Stimulated activated CD8-positive, alpha-beta memory T cell treated with anti-CD3 and anti-CD28 coated beads, Interleukin-2, amount 100 ng/mL, for 1 hour (primary cell): ENCODE measurements at places on chromosomes 3 and 15.

- DNase-seq = no peak
Observed at GRCh38 chr15:96199111-96199510, 131.4 kb upstream of the NR2F2 start.

GRCh38 chr3:152491922-152492321, 223.2 kb downstream of the MBNL1 start:
- no peak for DNase-seq

DNA sequence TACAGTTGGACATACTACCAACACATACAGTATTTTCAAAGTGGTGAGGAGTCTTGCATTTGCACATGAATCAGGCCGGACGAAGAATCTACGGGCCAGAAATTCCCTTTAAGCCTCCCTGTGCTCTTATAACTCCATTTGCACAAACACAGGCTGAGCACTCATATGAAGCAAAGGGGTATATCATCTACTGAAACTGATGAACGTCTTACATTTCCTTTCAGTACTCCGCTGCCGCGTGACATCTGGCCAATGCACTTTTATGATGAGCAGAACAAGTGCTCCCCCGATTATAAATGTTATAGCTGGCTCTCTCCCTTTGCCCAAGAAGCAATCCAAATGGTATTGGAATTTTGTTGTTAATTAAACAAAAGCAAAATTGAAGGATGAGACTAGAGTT, 110.3 kb upstream of the ICE2 start:
- no peak for DNase-seq

- no peak for DNase-seq
Observed at GRCh38 chr3:73582535-73582934, 42.2 kb downstream of the PDZRN3 start.

DNA sequence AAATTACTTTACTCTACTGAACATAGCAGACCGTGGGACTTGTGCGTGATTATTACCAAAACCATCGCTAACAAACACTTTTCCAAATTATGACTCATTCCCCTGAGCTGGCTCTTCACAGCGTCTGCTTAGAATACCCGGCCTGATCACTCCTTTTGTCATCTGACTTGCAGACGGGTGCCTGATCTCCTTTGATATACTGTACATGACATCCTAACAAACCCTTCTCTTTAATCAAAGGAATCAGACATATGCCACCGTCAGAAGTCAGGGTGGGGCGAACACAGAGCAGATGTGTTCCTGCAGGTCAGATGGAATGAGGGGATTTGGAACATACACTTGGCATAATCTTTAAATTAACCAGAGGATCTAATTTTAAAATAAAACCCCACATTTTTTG, 48.5 kb upstream of the SH3GL3 start:
- DNase-seq = no peak

DNA sequence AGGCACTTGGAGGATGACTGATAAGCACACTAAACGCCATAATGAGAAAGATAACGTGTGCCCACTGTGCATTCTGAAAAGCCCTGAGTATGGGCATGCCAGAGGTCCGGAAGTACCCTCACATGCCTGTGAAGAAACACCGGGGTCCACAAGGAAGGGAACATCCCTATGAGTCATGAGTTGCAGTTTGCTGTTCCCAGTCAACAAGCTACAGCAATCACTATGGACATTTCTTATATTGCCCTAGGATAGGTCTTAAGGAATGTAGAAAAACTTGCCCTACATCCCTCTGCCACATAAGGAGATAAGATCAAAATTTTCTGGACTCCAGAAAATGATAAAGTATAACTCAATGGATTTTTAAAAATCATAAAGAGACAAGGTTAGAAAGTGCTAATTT, 9.9 kb downstream of the MB21D2 start:
- no peak for DNase-seq

- DNase-seq = no peak
Observed at GRCh38 chr3:129315223-129315997, 36.7 kb downstream of the HMCES start.

- no peak for DNase-seq
Observed at GRCh38 chr3:100470951-100471350, 21.5 kb upstream of the TMEM45A start.

- DNase-seq = no peak
Observed at GRCh38 chr3:193346259-193346658, 32.3 kb downstream of the ATP13A5 start.

- no peak for DNase-seq
Observed at GRCh38 chr15:50298340-50298739, 32.8 kb upstream of the HDC start.

DNA sequence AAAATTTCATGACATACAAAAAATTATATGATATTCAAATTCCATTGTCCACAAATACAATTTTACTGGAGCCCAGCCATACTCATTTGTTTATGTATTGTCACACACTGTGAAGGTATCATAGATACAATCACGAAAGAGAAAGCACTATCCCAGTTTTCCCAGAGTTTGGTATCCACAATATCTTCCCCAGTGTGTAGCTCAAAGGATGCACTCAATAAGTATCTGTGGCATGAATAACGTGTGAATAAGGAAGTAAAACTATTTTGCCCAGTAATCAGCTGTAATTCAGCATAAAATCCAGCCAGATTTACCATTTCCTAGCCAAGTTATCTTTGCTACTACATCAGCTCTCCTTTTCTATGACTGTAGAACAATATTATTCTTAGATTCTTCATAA, 131.3 kb upstream of the KCNMB2 start:
- DNase-seq = no peak

GRCh38 chr15:89799918-89800498, 14.6 kb downstream of the ANPEP start:
- DNase-seq = no peak

DNA sequence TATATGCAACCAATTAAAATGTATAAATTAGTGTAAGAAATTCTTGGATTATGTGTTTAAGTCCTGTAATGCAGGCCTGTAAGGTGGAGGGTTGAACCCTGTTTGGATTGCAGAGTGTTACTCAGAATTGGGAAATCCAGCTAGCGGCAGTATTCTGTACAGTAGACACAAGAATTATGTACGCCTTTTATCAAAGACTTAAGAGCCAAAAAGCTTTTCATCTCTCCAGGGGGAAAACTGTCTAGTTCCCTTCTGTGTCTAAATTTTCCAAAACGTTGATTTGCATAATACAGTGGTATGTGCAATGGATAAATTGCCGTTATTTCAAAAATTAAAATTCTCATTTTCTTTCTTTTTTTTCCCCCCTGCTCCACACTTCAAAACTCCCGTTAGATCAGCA, 65.4 kb upstream of the ACAD9 start:
- no peak for DNase-seq

- DNase-seq = no peak
Observed at GRCh38 chr15:49664716-49665115, 43.9 kb downstream of the DTWD1 start.

GRCh38 chr3:116929505-116930222, 220.1 kb downstream of the TUSC7 start:
- no peak for DNase-seq

DNA sequence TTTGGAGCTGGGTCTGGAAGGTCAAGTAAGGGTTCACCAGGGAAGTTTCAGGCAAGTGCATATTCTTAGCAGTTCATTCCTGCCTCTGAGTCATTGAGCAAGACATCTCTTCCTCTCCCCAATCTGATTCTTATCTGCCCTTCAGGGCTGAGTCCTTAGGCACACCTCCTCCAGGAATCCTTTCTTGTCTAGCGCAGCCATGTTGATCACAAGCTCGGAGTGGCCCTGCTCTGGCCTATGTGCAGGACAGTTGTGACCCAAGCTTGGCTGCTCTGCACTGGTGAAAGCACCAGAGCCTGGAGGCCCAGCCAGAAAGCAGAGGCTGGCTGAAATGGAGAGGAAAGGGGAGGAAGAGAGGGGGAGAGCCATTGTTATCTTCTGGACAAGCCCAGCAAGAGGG, 30.9 kb upstream of the MRPS22 start:
- DNase-seq = no peak

DNA sequence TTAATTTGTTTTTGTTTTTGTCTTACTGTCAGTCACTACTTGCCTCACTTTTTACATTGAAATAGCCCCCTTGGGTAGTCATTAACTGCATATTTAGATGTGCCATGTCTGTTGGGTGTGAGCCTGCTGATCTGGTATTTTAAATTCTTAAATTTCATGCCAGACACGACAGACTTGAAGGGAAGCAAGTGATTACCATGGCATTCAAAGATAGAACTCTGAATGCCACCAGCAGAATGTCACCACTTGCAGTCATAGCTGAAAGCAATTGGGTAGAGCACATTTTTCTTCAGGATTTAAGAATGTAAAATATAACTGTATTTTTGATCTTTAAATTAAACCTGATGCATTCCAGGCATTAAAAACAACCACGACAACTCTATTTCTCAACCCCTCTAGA, 396.5 kb upstream of the ATP10A start:
- no peak for DNase-seq

DNA sequence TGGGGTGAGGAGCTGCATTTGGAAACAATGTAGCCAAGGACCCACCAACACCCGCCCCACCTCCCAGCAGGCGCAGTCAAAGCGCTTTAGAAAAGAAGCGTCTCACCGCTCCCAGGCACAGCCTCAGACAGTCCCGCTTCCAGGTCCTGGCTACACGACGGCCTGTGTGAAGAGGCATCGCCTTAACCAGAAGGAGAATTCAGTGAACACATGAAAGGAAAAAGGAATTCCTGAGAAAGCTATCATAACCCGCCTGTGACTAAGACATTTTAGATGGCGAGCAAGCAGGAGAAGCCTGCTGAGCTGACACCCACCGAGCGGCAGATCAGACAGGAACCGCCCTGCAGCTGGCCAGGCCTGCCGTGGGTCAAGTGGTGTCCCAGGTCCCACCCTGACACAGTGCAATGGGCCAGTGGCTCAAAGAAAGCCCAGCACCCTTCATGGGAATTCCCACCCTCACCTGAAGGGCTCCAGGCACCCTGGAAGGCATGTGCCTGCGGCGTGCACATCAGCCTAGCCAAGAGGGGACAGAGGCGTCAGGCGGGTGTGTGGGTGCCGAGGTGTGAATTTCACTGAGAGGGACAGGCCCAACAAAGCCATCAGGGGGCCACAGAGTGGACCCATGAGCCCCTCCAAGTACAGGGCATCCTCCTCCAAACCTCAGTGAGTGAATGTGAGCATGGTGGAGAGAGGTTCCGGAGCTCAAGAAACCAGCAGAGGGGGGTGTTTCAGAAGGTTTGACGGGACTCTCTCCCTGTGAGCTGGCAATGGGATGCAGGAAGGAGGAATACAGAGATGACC, 144.8 kb downstream of the NSMCE3 start:
- DNase-seq = no peak

GRCh38 chr3:69288161-69288895, 97.6 kb downstream of the FRMD4B start:
- DNase-seq = no peak
